ENCODE measurements at places on chromosomes 1 and 21.

GRCh38 chr1:165816157-165816556 lies 11.3 kb upstream of the UCK2 start:
- no peak for DNase-seq

- DNase-seq, result no peak
Measured at GRCh38 chr1:153415850-153416570, at the start of gene S100A7A. Gene S100A7A, plus strand, starts transcription at chr1:153416520. Its CDS starts 1,563 bp downstream, at chr1:153418083.

- DNase-seq, result no peak
Measured at GRCh38 chr1:184424157-184424556, 37.3 kb downstream of the C1orf21 start.

DNA sequence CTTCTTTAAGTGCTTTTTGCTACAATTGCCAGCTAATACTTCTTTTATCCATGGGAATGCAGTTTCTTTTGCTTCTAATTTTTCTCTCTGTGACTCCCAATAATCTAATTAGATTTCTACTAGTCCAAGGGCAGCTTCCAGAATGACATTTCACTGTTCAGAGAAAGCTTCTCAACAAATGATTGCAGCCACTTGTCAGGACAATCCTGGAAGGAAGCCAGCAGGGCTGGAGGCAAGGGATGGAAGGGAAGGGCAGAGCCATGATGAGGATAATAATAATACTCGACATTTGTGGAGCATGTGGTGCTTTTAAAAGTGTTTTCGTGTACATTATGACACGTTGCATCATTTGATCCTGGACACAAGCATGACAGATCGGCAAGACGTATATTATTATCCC lies 19.4 kb downstream of the F11R start:
- no peak for DNase-seq

GRCh38 chr1:223270155-223270554 lies 93.8 kb downstream of the SUSD4 start:
- DNase-seq, result no peak

DNA sequence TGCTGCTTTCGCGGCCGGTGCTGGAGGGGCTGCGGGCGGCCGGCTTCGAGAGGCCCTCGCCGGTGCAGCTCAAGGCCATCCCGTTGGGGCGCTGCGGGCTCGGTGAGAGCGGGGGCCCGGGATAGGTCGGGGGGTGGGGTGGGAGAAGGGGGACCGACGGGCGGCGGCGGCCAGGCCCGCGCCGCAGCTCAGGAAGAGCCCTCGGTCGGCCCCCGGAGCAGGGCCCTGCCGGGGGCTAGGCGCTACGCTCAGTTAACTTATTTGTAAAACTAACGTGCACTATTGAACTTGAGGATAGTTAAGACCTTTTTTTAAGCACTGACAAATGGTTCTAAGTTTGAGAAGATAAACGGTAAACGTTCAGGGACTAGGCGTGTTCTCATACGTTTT lies 418 bp downstream of the DDX20 start:
- DNase-seq, result no peak

- DNase-seq, result no peak
Measured at GRCh38 chr21:19807201-19807600, 1191.0 kb upstream of the NCAM2 start.

DNA sequence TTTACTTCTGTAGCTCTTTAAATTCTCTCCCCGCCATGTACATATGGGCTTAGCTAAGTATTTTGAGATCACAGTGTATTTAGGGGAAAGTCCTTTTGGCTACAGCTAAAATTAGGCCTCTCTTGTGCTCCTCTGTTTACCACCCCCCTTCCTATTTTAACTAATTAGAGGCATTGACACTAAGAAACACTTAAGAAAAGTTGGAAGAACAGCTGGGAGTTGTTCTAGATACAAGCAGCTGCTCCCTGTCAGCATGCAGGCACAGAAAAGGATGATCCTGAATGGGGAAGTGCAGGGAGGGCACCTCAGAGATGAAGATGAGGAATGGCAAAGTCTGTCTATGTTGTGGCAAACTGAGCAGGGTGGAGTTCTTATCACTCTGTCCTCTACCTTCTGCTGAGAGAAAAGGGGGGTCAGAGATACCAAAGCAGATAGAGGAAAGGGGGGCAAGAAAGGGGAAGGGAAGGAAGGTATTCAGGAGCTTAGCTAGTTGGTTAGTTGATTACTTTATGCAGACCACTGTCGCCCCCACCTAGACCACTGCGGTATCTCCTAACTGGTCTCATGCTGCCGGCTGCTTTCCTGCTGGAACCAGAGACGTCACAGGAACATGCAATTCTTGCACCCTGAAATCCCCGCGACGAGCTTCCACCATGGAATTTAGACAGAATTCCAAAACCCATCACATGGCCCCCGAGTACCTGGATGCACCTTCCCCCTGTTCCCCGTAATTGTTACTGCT lies 82.4 kb upstream of the HOOK1 start:
- no peak for DNase-seq

- no peak for DNase-seq
Measured at GRCh38 chr1:98903726-98904125, 100.9 kb downstream of the PLPPR5 start.

GRCh38 chr1:203349166-203349565 lies 1.8 kb downstream of the FMOD start:
- no peak for DNase-seq

DNA sequence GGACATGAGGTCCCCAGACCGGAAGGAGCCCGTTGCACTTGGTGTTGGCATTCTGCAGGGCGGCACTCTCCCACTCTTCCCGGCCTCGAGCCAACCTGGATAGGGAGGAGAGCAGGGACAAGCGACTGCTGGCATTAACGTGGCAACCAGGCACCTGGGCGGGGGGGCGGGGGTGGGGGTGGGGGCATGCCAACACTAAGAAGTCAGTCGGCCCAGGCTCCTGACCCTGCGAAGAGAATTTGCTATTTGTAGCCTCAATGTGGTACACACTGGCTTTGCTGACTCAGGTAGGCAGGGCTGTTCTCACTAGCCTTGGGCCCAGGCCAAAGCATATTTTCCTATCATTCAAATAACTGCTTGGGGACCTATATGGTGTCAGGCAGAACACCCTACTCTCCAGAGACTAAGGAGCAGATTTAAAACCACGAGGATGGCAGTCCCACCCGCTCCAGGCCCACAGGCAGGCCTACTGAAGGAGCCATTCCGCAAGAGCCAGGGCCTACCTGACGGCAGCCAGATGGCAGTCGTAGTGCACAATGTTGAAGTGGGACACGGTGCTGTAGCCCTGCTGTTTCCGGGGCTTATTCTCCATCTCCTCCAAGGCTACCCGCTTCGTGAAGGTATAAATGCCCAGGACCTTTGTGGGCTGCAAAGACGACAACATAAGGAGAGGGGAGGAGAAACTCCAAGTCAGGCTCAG lies 123.7 kb downstream of the UBR4 start:
- DNase-seq, result no peak

DNA sequence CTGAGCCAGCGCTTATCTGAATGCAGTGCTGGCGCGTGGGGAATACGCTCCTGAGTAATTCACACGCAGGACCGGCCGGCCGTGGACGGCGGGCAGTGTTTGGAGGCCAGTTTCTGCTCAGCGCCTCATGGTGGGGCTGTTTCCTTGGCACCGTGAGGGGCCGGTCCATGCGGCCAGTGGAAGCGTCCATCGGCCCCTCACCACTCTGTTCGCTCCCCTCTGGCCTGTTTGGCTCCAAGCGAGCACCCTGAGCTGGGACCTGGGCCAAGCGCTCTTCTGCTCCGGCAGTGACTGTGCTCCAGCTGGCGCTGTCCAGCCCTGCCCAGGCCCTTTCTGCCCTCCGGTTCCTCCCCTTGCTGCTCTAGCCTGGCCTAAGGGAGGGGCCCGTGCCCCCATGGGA lies 16.3 kb upstream of the PLCH2 start:
- DNase-seq, result no peak

- no peak for DNase-seq
Measured at GRCh38 chr21:19510057-19510456, 1106.5 kb upstream of the TMPRSS15 start.

DNA sequence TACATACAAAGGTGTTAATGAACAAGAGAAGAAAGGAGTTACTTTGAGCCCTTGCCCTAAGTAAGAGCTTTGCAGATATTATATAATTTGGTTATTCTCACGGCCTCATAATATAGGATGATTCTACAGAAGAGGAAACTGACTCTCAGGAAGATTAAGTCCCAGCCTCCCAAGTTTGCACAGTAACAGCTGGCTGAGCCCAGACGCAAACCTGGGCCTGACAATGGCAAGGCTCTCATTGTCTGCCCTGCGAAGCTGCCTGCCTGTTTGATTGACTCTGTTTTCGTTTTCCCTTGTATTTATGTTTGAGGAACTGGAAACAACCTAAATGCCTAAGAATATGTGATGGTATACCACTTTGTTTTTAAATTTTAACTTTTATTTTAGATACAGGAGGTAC lies 76.2 kb upstream of the PGBD5 start:
- no peak for DNase-seq

DNA sequence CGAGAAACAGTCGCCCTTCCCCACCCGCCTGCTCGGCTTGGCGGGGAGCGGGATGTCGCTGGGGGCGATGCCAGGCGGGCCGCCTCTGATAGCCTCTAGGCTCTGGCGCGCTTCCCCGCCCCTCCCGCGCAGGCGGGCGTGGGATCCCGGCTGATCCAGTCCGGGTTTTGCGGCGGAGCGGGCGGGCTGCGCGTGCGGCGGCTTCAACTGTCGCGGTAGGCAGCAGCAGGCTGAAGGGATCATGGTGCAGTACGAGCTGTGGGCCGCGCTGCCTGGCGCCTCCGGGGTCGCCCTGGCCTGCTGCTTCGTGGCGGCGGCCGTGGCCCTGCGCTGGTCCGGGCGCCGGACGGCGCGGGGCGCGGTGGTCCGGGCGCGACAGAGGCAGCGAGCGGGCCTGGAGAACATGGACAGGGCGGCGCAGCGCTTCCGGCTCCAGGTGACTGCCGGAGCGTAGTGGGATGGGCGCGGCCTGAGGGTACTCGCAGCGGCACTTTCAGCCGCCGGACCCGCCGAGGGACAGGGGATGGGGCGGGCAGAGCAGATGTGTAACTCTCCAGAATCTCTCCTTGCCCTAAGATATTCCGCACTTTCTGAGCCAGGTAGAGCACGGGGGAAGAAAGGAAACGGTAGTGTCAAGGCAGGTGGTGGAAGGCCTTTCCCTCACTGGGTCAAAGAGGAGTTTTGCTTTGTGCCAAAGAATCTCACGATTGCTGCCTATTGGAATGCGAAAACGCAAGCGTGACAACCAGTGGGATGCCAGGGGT lies at the start of gene FAAH:
Gene FAAH (plus strand): TSS at position 210 of the 764 bp plus-strand sequence. CDS start 32 bp downstream, at position 242.
- no peak for DNase-seq

GRCh38 chr1:25621876-25622275 lies 5.3 kb downstream of the MAN1C1 start:
- DNase-seq, result no peak

GRCh38 chr1:110945626-110946025 lies 18.1 kb downstream of the LRIF1 start:
- DNase-seq, result no peak

GRCh38 chr21:43762303-43763128 lies 13.6 kb downstream of the CSTB start:
- no peak for DNase-seq

GRCh38 chr1:198416296-198416695 lies 124.2 kb downstream of the ATP6V1G3 start:
- no peak for DNase-seq

- DNase-seq, result peak; percentile 14
Measured at GRCh38 chr1:155591770-155592169, 18.2 kb upstream of the MSTO1 start.

DNA sequence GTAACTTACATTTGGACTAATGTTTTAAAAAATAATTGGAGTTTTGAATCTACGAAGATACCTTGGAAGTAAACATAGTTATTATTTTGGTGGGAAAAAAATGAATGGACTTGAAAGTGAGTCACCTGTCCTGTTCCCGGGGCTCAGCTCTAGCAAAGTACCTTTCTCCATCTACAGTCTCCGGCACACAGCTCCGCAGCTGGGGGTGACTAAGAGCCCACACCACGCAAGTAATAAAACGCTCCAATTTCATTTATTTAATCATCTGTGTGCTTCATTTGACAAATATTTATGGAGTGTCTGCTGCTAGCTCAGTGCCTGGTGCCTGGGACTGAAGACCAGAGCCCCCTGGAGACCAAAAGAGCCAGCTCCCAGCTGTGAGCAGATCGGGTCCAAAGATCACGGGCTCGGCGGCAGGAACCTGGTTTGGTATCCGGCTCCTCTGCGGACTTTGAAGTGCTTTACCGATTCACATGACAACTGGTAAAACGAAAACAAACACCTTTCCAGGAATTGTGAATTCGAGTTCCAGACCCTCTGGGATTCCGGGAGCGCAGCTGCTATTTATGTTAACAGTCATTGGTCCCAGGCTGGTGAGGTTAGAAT lies 1.7 kb upstream of the RIPK4 start:
- DNase-seq, result peak; percentile 90

DNA sequence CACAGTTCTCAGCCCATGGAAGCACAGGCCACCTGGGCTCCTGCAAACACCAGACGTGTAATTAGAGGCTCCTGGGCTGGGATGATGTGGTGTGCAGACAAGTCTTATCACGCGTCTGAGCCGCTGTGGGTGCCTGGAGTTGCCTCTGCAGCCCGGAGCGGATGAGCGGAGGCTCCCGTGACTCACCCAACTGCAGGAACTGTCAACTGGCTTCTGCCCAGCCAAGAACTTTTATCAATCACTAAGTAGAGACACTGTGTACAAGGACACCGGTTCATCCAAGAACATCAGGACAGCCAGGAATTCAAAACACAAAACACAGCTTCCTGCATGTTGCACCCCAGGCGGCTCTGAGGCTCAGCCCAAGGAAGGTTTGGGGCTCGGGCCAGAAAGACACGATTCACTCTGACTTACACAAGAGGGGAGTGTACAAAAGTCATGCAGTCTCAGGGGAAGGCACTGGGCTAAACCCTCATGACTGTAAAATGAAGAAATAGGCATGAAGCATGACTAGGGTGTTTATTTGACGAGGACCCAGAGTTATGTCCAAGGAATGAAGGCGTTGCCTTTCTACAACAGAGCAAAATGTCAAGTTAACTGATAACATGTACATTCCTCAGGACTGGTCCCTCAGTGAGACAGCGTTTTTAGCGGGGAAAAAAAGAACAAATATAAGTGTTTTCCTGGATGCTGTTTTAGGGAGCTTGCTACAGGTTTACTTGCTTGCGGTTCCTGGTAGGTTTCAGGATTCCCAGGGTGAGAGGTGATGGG lies 21.1 kb downstream of the ERRFI1 start:
- DNase-seq, result no peak

DNA sequence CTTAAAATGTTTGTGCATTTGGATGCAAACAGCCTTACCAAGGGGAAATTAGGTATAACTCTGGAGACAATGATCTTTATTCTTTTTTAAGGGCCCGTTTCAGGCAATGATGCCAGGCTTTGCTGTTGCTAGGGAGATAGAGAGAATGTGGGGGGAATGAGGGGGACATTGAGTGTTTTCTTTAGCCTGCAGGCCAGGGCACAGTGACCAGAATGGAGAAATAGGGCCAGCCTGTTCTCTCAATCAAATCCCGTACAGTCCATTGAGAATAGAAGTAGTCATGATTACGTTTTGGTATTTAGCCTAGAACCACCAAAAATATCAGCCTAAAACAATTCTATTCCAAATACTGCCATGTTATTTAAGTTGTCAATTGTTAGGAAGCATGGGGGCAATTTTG lies 49.0 kb downstream of the RGS7 start:
- DNase-seq, result no peak
